ENCODE measurements at places on chromosomes 3 and 15.

GRCh38 chr3:150581174-150581573, 21.9 kb upstream of the SELENOT start:
- DNase-seq = no peak

GRCh38 chr15:88802991-88803240, 320 bp upstream of the ACAN start:
- no peak for DNase-seq

DNA sequence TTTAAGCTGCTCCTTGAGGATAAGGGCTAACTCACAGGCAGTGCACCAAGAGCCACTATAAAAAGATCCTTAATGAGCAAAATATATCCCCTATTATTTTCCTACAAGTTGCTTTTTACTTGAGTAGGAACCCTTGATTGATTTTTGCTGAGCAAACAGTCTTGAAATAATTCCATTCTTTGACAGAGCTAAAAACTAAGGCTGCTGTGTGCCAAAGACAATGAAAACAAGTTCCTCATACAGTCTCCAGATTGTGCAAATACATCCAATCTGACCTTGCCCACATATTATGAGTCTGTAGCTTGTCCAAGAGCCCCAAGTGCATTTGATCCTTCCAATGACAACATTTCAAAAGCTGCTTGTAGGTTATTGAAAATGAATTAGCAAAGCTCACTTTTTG, 15.0 kb downstream of the PRKAR2A start:
- no peak for DNase-seq

GRCh38 chr3:34212656-34213055, 414.2 kb downstream of the PDCD6IP start:
- no peak for DNase-seq

- no peak for DNase-seq
Observed at GRCh38 chr3:25962255-25962654, 172.4 kb downstream of the OXSM start.

DNA sequence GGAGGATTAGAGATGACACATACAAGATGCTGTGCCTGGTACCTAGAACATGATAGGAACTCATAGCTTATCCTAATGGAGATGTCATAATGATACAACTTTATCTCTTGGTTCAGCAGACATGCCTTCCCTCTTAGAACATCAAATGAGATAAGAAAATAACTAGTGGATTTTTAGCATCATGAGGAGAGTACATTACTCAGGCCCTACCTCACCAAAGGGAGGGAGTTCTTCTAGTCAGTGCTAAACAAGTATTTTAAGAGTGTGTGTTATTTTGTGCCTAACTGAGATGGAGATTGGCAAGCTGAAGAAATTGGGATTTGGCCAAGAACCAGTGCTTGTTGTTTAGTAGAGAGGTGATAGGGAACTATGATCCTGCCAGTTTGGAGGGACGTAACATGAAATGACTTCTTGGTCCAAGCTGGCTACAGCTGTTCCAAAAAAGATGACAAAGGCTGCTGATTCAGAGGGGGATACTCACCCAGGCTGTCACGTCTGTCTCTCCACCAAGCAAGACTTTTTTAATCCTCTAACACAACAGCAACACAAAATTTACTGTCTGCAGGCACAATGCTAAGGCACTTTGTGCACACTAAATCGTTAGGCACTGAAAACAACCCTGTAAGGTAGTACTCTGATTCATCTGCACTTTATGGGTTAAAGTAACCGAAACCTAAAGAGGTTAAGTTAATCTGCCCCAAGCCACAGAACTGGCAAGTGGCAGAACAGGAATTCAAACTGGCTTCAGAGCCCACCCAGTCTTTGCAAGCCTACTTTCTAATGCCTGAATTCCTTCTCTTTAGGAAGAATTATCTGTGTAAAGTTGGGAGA, 126.5 kb downstream of the CMSS1 start:
- DNase-seq = no peak
